Peyer's patch (tissue), 4 donors: ENCODE measurements at places on chromosomes 13 and 19. TPM values are rescaled to one million over a fixed set of nuclear protein-coding genes. Genes with fewer than 3 reads are reported as not detected.

GRIK5 gene
- total RNA-seq = 1.1 TPM

PHF11 gene
- 26.1 TPM for total RNA-seq

SOX1 gene
- total RNA-seq = not detected

APLP1 gene
- 8.3 TPM for total RNA-seq

KCNJ14 gene
- 1.7 TPM for total RNA-seq

DLL3 gene
- not detected for total RNA-seq

TUBA3C gene
- total RNA-seq = not detected

RNF225 gene
- total RNA-seq = not detected

ZNF419 gene
- total RNA-seq = 0.83 TPM

CACNG6 gene
- total RNA-seq = not detected

DNA sequence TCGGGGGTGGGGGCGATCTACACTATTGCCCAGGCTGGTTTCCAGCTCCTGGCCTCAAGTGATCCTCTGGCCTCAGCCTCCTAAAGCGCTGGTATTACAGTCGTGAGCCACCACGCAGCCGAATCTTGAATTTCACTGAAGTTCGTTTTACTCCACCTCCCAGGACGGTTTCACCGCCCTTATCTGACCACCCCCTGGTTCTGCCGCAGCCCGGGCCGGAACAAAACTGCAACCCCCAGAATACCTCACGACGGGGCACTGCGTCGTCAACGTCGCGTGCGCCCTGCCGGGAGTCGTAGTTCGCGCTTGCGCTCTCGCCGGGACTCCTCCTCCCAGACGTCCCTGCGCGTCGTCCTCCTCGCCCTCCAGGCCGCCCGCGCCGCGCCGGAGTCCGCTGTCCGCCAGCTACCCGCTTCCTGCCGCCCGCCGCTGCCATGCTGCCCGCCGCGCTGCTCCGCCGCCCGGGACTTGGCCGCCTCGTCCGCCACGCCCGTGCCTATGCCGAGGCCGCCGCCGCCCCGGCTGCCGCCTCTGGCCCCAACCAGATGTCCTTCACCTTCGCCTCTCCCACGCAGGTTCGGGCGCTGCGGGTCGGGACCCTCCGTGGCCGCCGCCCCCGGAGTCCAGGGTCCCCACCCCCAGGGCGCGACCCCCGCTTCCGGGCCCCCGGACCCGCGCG is at the start of gene ATP5F1D:
Gene ATP5F1D, plus strand, starts transcription at position 335 of the 679 bp plus-strand sequence. Its CDS starts 100 bp downstream, at position 435.
- peak; percentile 91 for DNase-seq

- peak; percentile 31 for DNase-seq
Measured at GRCh38 chr19:46697204-46697960, 19.5 kb downstream of the PRKD2 start.

DNA sequence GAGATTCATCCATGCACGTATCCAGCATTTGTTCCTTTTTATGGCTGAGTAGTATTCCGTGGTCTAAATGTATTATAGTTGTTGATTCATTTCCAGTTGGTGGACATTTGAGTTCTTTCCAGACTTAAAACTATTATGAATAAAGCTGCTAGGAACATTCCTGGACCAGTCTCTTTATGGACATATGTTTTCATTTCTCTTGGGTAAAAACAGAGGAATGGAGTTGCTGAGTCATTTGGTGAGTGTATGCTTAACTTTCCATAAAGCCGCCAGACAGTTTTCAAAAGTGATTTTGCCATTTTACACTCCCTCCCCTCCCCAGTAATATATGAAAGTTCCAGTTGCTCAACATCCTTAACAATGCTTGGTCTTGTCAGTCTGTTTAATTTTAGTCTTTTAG is 116.4 kb downstream of the TSHZ3 start:
- DNase-seq = no peak

GRCh38 chr13:103961129-103961528 is 894.9 kb upstream of the SLC10A2 start:
- DNase-seq = no peak

DNA sequence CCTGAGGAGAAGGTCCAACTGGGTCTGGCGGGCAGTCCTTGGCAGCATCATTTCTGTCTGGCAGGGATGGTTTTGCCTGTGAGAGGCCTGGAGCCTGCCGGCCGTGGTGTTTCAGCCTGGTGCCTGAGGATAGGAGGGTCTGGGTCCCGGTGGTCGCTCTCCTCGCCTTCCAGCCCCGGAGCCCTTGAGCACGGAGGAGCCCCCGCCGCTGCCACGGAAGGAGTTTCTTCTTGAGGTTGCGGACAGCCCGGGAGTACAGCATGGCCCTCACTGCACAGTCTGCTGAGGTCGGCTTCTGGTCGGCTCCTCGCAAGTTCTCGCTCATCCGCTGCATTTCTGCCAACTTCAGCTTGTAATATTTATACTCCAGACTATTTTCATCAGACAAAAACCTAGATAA is 23.4 kb downstream of the SUGP2 start:
- no peak for DNase-seq

DNA sequence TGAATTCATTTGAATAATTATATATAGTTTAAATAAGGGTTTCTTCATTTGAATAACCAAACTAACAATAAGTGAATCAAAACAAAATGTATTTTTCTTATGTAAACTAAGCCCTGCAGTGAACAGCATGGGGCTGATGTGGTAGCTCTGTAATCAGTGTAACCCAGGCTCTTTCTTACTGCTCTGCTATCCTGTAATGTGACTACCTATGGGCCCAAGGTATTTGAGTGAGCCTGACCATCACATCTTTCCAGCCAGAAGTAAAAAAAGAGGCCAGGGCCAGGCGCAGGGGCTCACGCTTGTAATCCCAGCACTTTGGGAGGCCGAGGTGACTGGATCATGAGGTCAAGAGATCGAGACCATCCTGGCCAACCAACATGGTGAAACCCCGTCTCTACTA is 494.6 kb downstream of the DCT start:
- DNase-seq = no peak

- no peak for DNase-seq
Measured at GRCh38 chr13:78700121-78700910, 41.4 kb upstream of the OBI1 start.

DNA sequence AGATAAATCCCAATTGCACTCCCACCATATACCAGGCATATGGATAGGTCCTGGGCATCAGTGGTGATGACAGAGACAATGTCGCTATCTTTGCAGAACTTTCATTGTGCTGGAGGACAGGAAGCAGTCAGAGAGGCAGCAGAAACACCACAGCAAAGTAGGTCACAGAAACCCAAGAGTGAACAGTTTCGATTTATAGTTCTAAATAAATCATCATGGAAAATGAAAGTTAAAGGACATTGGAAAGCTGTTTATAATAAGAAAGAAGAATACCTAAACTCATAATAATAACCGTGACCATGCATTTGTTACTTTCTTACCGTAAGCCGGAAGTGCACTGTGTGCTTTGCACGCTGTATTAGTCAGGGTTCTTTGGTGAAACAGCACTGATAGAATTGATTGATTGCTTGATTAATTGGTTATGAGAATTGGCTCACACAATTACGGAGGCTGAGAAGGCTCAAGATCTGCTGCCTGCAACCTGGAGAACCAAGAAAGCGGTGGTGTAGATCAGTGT is 38.9 kb downstream of the ALOX5AP start:
- no peak for DNase-seq

GRCh38 chr13:81916461-81916860 is 1575.5 kb upstream of the SPRY2 start:
- no peak for DNase-seq

DNA sequence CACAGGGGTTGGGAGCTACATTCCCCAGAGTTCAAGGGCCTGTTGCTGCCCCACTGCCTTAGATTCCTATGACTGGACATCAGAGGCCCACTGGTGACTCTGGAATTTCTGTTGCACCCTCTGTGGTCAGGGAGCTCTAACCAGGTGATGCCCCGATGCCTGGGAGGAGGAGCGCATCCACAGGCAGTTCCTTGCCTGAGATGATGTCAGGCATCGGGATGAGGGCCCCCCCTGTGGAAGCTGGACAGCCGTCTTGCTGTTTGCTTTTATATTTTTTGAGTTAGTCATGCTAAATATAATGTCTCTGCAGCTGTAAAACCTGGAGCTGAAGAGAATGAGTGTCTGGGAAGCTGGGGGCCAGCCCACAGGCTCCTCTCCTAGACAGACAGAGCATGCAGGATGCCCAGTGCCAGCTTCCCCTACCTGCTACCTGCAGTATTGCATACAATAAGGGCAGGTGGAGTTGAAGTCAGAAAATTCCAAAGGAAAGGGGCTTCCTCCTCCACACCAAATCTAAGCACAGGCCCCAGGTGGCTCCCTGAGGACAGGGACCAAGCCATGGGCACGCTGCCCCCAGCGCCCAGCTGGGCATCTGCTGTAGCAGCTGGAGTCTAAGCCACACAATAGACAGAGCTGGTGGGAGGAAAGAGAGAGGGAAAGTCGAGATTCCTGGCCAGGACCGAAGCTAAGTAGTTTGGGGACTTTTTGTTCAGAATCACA is 16.2 kb downstream of the COL4A2 start:
- no peak for DNase-seq

DNA sequence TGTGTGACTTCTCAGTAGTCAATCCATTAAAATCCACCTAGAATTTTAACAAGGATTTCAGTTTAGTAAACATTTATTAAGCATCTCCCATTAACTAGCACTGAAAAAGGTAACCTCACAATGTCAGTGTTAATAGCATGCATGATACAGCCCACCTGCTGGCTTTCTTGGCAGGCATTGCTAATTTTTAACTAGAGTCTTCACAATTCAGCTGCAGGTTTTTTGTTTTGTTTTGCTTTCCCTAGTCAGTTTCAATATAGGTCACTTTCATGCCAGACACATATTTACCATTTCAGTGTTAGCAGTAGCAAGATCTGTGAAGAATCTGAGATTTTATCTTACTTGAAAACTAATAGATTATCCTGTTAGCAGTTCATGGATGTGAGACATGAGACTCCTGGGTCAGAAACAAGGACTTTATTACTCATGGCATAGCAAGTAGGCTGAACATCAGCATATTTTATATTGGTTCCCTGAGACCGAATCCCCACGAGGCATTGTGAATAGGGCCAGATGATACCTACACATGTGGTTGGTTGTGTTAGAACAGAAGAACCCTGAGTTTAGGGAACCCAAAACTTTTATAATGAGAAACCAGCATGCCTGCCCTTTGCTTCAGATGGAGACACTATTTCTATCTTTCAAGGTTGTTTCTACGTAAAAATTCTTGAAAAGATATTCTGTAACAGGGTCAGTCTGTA is 198.0 kb upstream of the HTR2A start:
- DNase-seq = no peak

- DNase-seq = peak; percentile 71
Measured at GRCh38 chr19:14381689-14382474, 638 bp downstream of the ADGRE5 start.

- DNase-seq = no peak
Measured at GRCh38 chr13:76350399-76350798, 535.8 kb downstream of the KCTD12 start.

DNA sequence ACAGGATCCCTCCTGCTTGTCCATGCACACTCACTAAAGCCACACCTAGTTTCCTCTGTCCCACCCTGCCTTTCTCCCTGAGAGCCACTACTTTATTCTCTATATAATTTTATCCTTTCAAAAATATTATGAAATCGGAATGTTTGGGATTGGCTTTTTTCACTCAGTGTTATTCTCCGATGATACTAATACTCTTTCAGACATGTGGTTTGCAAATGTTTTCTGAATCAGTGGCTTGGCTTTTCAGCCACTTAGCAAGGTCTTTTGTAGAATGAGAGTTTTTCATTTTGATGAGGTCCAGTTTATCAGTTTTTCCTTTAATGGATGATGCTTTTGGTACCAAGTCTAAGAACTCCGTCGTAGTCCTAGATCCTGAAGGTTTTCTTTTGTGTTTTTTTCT is 11.6 kb downstream of the SPATA13 start:
- DNase-seq = no peak

DNA sequence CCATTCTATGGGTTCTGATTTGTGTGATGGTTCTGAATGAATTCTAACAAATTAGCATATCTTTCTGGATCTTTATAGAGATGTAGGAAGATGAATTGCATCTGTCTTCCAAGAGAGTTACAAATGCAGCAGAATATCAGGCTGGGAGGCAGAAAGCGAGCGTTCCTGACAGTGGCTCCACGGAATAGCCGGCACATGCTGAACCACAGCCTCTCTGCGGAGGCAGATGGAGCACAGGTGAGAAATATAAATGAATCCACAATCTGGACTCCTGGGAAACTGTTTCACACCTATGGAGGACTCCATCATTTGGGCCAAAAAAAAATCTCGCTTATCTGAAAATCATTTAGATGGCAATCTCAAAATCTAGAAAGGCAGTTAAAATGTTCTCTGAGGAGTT is 34.5 kb upstream of the WASF3 start:
- no peak for DNase-seq

GRCh38 chr13:80533175-80533574 is 192.2 kb upstream of the SPRY2 start:
- DNase-seq = no peak

DNA sequence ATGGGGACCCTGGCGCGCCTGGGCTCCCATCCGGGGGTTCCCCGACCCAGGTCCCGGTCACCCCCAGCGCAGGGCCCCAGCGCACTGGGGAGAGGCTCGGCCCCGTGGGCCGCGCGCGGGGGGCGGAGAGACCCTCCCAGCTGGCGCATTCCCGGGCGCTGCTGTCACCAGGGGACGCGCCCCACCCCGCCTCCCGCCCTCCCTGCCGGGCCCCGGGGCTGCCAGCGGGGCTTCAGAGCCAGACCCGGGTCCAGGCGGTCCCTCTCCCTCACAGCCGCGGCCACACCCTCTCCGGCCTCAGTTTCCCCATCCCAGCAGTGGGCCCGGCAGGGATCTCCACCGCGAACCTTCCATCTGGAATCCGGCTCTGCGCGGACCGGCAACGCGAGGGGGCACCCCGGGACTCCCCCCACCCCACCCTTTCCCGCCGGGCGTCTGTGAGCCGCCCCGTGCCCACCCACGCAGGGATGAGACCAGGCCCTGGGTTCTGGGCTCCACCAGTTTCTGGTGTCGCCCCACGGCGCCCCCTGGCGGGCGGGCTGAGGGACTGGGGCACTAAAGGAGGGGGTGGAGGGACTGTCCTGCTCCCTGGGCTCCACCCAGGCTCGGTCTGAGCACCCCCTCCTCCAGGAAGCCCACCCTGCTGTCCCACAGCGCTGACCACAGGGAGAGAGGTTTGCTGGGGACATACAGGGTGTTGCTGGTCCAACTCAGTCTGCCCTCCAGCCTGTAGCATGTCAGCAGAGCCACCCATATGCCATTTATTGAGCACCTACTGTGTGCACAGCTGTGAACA is 878 bp upstream of the ADAMTSL5 start:
- DNase-seq = peak; percentile 75

DNA sequence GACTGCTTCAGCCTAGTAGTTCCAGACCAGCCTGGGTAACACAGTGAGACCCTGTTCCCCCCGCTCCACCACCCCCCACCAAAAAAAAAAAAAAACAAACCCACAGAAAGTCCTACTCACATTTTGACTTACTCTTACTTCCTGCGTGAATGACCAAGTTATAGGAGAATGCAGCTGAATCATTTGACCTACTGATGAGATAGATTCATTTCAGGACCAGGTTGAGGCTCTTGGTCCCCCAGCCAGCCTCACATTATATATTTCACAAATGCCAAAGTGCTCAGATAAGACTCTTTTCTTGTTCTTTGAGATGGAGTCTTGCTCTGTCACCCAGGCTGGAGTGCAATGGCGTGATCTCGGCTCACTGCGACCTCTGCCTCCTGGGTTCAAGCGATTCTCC is 70.2 kb downstream of the KLF5 start:
- no peak for DNase-seq

- DNase-seq = no peak
Measured at GRCh38 chr19:44847144-44848035, 1.3 kb downstream of the NECTIN2 start.
